Activated T-helper 1 cell treated with anti-CD3 and anti-CD28 coated beads, Interleukin-2, amount 50 U/mL, for 16 hours (primary cell): ENCODE measurements at places on chromosomes 11 and 22.

DNA sequence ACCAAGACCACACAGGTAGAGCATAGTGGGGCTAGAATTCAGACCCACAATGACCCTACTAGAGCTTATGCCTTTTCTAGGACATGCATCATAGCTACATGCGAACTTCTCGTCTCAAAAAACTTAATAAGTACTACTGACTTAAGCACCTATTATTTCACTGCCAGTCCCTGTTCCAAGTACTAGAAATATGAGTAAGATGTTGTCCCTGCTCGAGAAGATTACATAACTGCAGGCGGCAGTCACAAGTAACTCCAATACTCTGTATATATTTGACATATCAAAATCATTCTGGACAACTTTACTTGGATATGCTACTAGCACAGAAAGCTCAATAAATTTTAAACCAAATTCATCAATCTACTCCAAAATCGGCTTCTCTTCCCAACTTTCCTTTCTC, 235.0 kb downstream of the TTC28 start:
- DNase-seq, result no peak

GRCh38 chr22:19884161-19884953, 29.7 kb upstream of the GNB1L start:
- DNase-seq, result no peak

DNA sequence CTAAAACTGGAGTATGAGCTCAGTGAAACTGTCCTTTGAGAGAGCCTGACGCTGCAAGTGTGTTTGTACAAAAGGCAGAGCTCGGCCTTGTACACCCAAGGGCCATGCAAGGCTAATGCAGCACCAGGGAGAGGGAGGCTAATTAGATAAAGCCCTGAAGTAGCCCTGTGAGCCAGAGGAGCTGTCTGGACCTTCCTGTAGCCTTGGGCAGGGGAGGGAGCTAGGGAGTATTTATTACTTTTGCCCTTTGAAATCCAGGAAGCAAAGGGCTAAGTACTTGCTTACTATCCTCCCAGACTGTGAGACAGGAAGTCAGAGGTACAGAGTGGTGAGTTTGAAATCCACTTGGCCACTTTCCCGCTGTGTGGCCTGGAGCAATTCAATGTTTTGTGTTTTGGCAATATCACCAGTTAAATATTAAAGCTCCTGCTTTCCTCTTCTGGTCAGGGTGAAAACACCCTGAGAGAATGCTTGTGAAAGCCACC, 10.2 kb upstream of the LDHA start:
- no peak for DNase-seq

DNA sequence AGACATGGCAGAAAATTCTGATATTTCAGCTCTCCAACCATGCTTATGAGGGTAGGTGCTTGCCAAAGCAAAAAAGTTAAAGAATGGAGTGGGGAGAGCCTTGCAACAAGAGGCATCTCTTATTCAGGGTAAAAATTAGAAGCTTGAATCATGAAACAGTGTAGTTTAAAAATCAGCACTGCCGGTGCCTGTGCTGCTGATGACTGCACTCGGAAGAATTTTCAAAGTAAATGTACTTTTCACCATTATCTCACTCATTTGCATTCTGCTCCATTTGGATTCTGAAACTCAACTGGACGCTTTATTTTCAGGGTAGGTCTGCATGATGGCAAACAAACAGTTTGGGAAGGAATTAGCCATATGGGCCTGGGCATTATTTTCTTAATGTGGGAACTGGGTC, 126.3 kb downstream of the KIRREL3 start:
- no peak for DNase-seq

GRCh38 chr11:72483412-72484186, 49.3 kb upstream of the CLPB start:
- no peak for DNase-seq

DNA sequence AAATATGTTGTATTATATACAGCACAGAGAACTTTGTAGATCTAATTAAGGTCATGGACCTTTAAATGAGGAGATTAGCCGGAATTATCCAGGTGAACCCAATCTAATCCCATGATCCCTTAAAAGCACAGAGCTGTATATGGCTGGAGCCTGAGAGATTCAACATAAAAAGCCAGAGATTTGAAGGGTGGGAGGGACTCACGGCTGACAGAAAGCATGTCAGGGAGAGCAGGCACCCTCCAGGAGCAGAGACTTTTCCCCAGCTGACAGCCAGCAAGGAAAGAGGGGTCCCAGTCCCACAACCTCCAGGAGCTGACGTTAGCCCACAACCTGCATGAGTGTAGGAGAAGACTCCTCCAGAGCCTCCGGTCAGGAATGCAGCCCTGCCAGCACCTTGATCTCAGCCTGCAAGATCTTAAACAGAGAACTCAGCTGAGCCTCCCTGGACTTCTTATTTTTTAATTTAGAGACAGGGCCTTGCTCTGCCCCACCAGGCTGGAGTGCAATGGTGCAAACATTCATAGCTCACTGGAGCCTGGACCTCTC, 20.0 kb upstream of the ADA2 start:
- DNase-seq, result no peak

DNA sequence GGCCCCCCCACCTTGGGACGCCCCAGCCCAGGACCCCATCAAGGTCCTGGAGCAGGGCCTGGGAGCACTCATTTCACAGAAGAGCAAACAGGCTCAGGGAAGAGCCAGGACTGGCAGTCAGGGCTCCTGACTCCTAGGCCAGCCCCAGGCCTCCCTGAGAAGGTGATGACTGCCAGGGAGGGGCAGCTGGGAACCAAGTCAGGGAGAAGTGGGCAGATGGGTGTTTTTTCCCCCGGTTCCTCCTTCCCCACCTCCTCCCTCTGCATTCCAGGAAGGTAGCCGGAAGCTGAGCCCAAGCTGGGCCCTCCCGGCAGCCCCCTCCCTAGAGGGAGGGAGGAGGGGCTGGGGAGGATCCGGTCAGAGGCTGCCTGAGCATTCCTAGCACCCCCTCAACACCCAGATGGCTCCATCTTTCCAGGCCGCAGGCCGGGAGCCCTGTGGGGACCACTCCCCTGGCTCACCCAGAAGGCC, 19.6 kb downstream of the MYRF start:
- DNase-seq, result no peak

DNA sequence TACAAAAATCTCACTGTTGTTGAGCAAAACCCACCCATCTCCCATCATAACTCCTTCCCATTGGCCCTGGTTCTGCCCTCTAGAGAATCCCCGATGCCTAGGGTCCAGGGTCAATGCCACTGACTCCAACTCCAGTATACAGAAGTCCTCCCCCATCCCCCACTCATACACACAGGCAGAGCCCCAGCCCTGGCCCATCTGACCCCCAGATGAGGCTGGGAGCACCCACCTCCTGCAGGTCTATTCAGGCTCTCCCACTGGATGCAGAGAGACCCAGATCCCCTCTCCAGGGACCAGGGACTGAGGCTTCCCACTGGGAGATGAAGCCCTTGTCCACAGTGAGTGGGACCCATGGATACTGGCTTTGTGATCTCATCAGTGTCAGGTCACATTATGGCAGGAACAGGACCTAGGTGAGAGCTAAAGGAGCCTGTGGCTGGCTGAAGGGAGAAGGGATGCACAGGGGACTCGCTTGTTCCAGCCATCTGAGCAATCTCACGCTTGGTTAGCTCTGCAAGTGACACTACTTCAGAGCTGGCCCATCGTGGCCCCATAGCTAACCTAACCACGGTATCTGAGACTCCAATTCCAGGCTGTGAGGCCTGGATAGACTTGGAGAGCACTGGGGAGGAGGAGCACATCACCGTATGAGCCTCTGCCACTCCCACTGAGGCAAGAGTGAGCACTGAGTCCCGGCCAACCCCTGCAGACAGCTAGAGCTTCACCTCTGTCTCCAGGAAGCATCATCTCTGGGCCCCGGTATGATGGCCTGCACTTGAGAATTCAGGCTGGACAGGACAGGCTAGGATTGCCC, 35.7 kb downstream of the TRIM29 start:
- no peak for DNase-seq

GRCh38 chr11:110712659-110713448, 617 bp upstream of the ARHGAP20 start:
- no peak for DNase-seq

DNA sequence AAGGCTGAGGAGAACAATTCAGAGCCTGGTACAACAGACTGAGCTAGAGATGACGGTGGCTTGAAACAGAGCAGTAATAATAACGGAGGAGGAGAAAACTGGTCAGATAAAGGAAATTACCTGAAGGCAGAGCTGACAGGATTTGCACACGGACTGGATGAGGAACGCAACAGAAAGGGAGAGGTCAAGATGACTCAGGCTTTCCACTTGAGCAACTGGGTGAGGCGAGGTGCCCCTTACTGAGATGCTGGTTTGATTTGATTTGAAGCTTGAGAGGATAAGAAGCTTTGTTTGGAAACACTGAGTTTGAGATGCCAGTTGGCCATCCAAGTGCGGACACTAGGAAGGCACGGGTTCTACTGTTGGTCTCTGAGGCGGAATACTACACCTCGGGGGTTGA, 35.4 kb upstream of the NRIP3 start:
- DNase-seq, result no peak

DNA sequence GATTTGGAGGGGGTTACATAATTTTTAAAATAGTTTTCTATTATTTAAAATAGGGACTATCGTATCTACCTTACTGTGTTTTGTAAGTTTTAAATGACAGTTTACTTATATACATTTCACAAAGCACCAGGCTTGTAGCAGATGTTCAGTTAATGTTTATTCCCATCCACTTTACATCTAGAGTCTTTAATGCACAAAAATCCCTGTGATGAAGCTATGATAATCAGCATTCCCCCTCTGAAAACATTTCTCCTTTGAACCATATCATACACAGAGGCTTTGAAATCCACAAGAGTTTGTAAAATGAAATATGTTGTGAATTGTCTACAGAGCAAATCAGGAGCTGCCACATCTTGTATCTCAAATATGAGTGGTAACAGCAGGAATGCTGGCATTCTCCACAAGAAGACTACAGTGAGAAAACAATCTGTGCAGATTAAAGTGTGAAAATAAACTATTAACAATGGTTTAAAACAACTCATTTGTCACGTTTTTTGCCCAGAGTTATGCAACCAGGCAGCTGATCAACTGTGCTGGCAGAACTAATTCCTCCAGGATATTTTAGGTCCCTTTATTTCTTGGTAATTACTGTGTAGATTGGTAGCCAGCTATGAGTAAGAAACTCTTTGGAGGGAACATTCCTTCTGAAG, 699.1 kb upstream of the ARHGAP42 start:
- no peak for DNase-seq

DNA sequence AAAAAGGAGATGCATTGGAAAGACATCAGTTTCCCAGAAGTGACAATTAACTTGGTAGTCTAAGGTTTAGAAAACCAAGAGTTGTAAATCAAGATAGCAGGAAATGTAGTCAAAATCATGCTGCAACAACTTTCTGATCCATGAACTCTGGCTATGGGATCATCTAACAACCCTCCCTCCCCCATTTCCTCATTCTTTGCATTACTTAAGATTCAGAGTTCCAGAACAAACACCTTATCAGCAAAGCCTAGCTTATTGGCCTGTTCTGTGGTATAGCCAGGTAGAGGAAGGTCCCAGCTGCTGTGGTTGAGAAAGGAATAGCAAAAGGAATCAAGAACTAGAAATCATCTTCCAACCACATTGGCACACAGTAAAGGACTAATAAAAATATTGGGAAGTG, 651.1 kb downstream of the METTL15 start:
- no peak for DNase-seq

GRCh38 chr11:3831378-3832239, 9.2 kb downstream of the RHOG start:
- DNase-seq, result no peak
